Stimulated activated CD4-positive, alpha-beta T cell treated with anti-CD3 and anti-CD28 coated beads, TNF-alpha, amount 100 ng/mL, for 4 hours (primary cell): ENCODE measurements at places on chromosomes 7 and 10.
A peak's percentile ranks its signal among the peaks of the same experiment; 100 is the strongest.

- no peak for DNase-seq
These were observed 11.7 kb downstream of the TMEM254 start for GRCh38 chr10:80090121-80090520.

GRCh38 chr10:17383801-17384555, 70.4 kb downstream of the ST8SIA6 start:
- no peak for DNase-seq

- no peak for DNase-seq
These were observed 35.3 kb upstream of the EGR2 start for GRCh38 chr10:62851442-62851841.

- no peak for DNase-seq
These were observed 22.7 kb downstream of the TWIST1 start for GRCh38 chr7:19094598-19095352.

GRCh38 chr7:18408868-18409267, 86.7 kb upstream of the HDAC9 start:
- DNase-seq, result no peak

DNA sequence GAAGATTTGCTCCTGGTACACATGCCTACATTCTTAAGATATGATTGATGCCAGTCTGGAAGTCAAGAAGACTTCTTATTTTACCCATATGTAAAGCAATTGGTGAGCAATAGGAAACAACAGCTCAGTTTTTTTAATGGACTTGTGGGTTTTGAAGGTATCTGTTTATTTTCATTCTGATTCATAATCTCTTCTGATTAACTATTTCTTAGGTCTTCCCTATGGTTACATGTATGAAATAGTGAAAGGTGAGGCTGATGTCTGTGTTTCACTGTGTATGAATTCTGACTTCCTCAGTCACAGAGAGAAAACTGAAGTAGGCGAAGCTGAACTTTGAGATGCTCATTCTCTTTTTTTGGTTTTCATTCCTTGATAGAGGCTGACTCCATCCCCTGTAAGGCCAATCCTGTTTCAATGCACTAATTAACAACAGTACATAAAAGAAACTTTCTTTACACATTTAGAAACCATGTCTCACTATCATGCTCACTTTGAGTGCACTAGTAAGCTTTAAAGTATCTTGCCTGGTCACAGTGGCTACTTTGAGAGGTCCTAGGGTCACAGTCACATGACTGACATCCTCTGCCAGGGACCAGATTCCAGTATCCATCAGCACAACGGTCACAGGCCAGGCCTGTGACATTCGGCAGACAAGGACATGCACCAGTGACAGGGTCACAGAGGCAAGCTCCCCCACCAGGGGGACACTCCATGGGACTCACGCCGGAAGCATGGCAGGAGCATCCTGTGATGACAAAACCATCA, 59.5 kb upstream of the LAMB1 start:
- DNase-seq, result no peak

- DNase-seq, result no peak
These were observed 7.8 kb downstream of the GOT1 start for GRCh38 chr10:99422529-99423096.

- DNase-seq, result no peak
These were observed 103.1 kb downstream of the ZNF467 start for GRCh38 chr7:149670288-149670687.

DNA sequence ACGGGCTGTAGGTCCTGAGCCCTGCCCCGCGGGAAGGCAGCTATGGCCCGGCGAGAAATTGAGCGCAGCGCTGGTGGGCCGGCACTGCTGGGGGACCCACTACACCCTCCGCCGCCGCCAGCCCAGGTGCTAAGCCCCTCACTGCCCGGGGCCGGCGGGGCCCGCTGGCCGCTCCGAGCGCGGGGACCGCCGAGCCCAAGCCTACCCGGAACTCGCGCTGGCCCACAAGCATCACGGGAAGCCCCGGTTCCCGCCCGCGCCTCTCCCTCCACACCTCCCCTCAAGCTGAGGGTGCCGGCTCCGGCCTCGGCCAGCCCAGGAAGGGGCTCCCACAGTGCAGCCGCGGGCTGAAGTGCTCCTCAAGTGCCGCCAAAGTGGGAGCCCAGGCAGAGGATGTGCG, 5.5 kb upstream of the CACUL1 start:
- no peak for DNase-seq

GRCh38 chr10:127315888-127316287, 119.5 kb upstream of the INSYN2A start:
- no peak for DNase-seq

- no peak for DNase-seq
These were observed 762 bp downstream of the PON1 start for GRCh38 chr7:95323410-95324129.

GRCh38 chr10:116838143-116838725, 11.1 kb upstream of the ENO4 start:
- no peak for DNase-seq

GRCh38 chr7:88452646-88453045, 146.0 kb upstream of the STEAP4 start:
- DNase-seq, result no peak

GRCh38 chr10:974785-975074, 13.5 kb upstream of the GTPBP4 start:
- DNase-seq, result no peak

DNA sequence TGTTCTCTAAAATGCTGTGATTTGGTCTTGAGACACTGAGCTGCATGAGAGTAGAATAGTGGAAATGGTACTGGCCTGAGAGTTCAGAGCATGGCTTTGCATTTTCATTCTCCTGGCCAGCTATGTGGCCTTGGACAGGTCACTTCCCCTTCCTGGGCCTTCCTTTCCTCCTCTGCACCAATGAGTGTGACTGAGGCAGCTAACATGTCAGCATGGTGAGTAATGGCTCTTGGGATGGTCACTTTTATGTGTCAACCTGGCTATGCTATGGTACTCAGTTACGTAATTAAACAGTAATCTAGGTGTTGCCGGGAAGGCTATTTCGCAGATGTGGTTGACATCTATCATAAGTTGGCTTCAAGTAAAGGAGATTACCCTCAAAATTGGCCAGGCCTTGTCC, 109.3 kb downstream of the RTKN2 start:
- no peak for DNase-seq

DNA sequence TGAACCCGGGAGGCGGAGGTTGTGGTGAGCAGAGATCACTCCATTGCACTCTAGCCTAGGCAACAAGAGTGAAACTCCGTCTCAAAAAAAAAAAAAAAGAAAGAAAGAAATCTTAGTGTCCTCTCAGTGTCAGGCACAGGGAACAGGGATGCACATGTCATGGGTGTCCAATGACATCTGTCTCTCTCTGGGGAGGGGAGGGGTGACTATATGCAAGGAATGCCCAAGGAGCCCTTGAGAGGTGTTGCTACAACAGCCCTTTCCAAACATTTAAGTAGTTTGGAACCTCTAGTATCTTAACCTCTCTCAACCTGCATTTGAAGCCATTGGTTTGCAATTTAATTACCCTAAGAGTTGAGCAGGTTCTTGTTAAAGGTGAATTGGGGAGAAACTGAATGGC, 28.9 kb downstream of the PDLIM1 start:
- DNase-seq, result no peak

DNA sequence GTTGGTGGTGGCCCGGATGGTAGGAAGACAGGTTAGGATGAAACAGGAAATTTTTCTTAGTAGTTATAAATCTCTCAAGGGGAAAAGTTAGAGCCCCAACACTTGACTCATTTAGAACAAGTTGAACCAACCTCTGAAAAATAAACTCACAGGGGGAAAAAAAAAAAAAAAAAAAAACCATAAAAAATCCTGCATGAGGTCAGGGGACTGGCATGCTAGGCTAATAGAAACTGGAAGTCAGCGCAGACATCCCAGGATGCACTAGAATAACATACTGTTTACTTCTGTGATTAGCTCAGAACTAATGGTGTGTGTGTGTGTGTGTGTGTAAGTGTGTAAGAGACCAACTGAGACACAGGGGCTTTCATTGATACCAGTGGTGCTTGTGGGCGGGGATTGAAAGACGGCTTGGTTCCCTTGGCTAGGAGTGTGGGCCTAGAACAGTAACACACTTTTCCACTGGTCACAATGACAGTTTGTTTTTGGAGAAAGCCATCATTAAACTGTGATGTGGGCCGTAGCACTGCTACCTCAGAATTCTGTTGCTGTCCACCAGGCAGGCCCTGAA, 491.6 kb upstream of the GALNT17 start:
- no peak for DNase-seq

- no peak for DNase-seq
These were observed 105.3 kb downstream of the BMS1 start for GRCh38 chr10:42887734-42888503.

DNA sequence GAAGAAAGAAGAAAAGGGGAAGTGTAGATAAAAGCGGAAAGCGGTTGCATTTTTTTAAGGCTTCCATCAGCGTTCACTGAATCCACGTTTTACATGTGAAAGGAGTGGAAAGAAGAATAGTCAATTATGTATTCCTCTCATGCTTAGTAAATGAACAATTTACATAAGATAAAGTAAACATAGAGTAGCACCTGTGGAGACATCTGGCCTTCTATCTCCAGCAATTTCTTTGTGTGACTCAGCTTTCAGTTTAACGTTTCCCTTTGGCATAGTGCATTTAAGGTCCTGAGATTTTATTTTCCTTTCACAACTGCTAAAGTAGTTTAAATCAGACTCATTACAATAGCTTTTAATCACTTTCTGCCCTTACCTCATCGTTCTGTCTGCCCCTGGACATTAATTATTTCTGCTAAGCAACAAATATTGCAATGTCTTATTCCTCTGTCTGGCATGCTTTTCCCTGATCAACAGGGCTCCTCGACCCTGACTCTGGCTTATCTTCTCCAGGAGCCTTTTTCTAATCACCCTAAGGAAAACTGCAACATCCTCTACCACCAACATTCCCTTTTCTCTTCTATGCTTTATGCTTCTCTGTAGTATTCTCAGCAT, 383.5 kb upstream of the VWC2 start:
- DNase-seq, result no peak

- no peak for DNase-seq
These were observed 44.6 kb downstream of the NUP205 start for GRCh38 chr7:135602304-135602703.

GRCh38 chr7:33654676-33655075, 250.7 kb upstream of the BMPER start:
- no peak for DNase-seq

DNA sequence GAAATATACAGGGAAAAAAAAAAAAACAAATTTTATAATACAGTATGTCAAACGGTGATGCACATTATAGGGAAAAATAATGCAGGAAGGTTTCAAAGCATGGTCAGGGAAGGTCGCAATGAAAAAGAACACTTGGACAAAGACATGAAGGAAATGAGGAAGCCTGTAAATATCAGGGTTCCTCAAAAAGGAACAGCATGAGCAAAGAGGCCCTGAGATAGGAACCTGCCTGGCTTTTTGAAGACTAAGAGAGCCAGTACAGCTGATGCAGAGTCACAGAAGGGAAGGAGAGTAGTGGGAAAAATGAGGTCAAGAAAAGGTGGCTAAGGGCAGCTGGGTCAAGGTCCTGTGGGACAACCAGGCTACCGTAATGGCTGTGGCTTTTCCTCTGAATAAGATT, 1.9 kb downstream of the VPS41 start:
- DNase-seq, result no peak

- no peak for DNase-seq
These were observed 3.0 kb downstream of the PTPRE start for GRCh38 chr10:127909716-127910463.

- no peak for DNase-seq
These were observed 429.0 kb downstream of the ETV1 start for GRCh38 chr7:13560441-13560840.

- DNase-seq, result no peak
These were observed 17.6 kb downstream of the IFIT5 start for GRCh38 chr10:89431977-89432376.

GRCh38 chr10:47049056-47049851, 138.0 kb downstream of the PTPN20 start:
- DNase-seq, result no peak

GRCh38 chr7:28669330-28669729, 257.0 kb downstream of the CREB5 start:
- DNase-seq, result no peak

- DNase-seq, result no peak
These were observed 34.5 kb upstream of the CUX1 start for GRCh38 chr7:101782896-101783295.

- no peak for DNase-seq
These were observed 572.1 kb downstream of the SORCS1 start for GRCh38 chr10:106592396-106592795.

DNA sequence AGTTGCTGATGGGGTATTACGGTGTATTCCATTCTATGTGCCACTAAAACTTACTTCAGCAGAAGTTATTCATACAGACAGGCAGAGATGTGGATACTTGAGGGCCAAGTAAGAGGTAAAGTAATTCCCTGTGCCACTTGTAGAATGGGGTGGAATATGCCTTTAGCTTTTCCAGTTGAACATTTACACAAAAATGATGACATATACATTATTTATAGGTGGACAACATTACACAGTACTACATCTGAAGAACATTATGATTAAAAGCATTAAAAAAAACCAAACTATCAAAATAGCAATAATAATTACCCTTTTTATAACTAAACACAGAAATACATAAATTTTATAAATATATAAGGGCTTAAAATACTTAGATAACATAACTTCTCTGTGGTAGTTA, 3.5 kb upstream of the SEMA3E start:
- DNase-seq, result no peak

- no peak for DNase-seq
These were observed 1.0 kb upstream of the ITGA8 start for GRCh38 chr10:15720635-15721287.

GRCh38 chr7:2646680-2647571, 15.1 kb downstream of the TTYH3 start:
- no peak for DNase-seq

GRCh38 chr7:107150375-107151073, 18.3 kb upstream of the HBP1 start:
- DNase-seq, result peak; percentile 55

GRCh38 chr7:139043823-139044812, 8.3 kb upstream of the ZC3HAV1L start:
- DNase-seq, result peak; percentile 35

GRCh38 chr7:66576646-66577045, 52.0 kb upstream of the KCTD7 start:
- DNase-seq, result no peak

- DNase-seq, result no peak
These were observed 1.4 kb downstream of the ZMIZ1 start for GRCh38 chr10:79070081-79070605.
